Stimulated activated CD8-positive, alpha-beta memory T cell treated with anti-CD3 and anti-CD28 coated beads, Interleukin-2, amount 100 ng/mL, for 1 hour (primary cell): ENCODE measurements at places on chromosomes 2 and 18.

GRCh38 chr2:183991968-183992367 is 606.4 kb upstream of the ZNF804A start:
- DNase-seq = no peak

DNA sequence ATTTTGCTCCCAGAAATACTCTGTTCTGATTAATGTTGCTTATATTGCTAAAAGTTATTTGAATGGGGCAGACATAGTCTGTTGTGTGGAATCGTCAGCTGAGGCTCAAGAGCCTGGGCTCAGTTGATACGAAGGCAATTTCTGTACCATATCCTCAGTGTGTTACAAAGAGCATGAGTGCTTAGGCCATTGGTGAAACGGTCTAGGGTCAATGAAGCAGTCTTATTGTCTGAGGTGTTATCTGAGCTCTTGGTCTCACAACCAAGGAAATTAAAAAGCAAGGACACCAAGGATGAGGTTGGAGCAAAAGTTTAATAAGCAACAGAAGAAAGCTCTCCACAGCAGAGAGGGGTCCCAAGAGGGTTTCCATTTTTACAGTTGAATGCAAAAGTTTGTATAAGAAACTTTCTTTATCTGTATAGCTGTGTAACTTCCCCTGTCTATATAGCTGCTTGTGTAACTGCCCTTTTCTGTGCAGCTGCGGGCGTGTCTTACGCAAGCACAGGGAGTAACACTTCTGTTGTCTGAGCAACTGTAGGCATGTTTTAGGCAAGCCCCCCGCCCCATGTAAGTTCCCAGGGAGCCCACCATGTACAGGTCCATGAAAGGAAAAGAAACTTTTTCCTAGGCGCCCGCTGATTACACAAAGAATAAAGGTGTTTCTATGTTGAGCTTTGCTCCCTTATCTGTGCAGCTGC is 40.6 kb upstream of the DSC1 start:
- no peak for DNase-seq

DNA sequence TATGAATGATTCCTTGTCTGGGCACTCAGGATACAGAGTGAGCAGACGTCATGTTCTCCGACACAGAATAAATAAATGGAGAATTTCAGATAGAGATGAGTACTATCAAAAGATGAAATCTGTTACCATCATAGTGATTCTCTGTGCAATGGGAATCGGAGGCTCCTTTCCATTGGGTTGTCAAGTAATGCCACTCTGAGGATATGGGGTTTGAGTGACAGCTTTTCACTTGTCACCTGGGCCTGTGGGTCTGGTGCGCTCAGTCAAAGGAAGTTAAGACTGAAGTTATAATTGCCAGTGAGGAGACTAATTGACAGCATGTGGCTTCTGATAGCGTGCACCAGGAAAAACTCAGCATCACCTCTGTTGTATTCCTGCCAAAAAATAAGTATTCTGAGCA is 387.2 kb downstream of the SOX11 start:
- DNase-seq = no peak

DNA sequence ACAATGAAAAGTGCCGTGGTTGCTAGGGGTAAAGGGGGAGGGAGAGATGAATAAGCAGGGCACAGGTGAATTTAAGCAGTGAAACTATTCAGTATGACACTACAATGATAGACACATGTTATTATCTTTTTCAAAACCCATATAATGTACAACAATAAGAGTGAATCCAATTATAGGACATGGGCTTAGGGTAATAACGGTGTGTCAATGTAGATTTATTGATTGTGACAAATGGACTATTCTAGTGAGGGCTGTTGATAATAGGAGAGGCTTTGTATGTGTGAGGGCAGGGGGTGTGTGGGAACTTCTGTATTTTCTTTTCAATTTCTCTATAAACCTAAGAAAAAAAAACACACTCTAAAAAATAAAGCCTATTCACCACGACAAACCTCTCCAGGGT is 223.8 kb downstream of the RIT2 start:
- no peak for DNase-seq

DNA sequence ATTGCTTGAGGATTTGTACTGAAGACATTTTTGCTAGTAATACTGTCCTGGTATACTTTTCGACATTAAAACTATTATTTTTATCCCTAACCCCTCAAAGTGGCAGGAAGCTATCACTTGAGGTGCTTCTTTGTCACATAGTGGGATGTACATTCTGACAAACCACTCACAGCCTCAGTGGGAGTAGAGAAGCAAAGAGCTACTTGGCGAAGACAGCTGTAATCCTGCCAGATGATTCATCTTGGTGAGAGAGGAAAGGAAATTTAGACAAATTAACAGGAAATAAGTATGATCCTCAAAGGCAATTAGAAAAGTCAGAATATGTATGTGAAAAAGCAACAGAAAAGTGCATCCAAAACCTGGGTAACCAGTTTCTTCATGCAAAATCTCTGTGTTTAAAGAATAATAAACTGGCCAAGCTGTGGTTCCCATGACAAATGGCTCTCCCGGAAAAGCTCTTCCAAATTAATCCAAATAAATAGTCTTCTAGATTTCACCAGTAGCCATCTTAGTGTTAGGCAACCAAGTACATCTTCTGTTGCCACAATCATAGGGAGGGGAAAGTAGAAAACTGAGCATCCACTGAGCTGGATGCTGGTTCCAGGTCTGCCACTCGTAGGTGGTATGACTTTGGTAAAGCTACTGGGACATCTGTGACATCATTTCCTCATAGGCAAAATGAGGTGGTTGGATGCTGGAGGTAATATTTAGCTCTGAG is 308.0 kb upstream of the LYPD1 start:
- no peak for DNase-seq

GRCh38 chr2:60316381-60317033 is 236.9 kb downstream of the BCL11A start:
- DNase-seq = no peak

- no peak for DNase-seq
Measured at GRCh38 chr2:180258041-180258537, 251.0 kb upstream of the CWC22 start.

DNA sequence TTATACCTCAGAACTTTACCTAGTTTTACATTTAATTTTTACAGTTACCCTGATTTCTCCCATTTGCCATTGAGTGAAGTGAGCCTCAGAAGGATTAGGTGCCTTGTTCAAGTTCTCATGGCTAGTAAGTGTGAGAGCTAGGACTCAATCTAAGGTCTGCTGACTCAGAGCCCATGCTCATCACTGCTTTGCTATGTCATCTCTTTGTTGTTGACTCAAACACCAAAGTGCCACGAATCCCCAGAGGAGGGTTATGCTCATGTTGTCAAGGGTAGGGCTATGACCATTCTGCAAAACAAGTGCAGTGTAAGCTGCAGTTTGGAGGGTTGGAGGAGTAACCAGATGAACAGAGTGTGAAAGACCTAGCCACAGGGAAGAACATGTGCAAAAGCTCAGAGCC is 185.4 kb upstream of the SKOR2 start:
- DNase-seq = no peak

DNA sequence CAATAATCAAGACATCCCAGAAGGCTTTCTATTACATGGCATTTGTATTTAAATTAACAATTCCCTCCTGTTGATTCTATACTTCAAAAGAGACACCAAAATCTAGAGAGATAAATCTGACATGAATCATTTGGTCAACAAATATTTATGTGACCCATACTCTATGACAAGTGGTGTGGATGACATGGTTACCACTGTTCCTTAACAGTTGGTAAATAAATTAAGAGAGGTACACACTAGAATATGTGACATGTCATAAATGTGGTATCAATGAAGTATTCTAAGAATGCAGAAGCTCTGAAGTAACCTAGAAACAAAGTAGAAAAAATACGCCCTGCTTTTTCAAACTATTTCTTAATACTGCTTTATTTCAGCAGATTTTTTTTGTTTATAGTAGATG is 255.4 kb downstream of the EXOC6B start:
- no peak for DNase-seq

DNA sequence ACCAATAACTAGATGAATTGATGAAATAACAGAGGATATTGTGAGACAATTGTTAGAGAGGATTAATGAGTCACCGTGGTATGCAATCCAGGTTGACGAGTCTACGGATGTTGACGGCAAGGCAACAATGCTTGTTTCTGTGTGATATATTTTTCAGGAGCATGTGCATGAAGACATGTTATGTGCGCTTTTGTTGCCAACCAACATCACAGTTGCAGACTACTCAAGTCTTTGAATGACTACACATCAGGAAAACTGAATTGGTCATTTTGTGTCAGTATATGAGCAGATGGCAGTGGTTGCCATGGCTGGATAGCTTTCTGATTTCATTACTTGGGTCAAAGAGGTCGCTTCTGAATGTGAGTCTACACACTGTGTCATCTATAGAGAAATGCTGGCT is 96.8 kb upstream of the CRACDL start:
- DNase-seq = no peak

DNA sequence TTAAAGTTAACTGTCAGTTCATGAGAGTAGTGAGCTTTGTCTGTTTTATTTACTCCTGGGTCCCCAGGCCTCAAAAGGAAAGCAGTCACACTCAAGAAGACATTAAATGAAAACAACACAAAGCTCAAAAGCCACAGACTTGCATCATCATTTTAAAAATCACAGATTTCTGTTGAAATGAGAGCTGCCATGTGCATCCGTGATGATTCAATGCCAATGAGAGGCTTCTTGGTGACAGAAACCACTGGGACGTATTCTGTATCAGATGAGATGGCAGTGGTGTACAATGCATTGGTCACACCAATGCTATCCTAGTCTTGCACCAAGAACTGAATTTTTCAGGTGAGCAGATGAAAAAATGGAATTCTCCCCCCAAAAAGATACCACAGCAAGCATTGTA is 204.8 kb downstream of the ANAPC1 start:
- DNase-seq = no peak

GRCh38 chr18:46433121-46433826 is 223.7 kb downstream of the LOXHD1 start:
- DNase-seq = no peak

GRCh38 chr2:60998628-60999545 is 18.6 kb upstream of the PEX13 start:
- DNase-seq = no peak

DNA sequence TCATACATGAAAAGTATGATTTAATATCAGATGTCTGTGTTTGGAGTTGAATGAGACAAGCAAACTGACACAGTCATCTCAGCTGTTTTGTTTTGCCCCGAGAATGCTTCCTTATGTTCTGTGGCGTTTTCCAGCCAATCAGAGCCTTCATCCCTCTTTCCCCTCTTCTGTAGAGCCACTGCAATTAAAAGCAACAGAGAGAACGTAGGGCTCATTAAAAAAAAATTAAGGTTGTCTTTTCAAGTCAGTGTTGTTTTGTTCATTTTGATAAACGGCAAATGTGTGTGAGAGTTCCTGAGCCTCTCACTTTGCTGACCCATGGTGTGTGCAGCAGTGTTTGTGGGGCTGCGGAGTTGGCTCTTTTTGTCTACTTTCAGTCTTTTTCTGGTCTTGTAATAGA is 216.0 kb downstream of the FHOD3 start:
- no peak for DNase-seq

DNA sequence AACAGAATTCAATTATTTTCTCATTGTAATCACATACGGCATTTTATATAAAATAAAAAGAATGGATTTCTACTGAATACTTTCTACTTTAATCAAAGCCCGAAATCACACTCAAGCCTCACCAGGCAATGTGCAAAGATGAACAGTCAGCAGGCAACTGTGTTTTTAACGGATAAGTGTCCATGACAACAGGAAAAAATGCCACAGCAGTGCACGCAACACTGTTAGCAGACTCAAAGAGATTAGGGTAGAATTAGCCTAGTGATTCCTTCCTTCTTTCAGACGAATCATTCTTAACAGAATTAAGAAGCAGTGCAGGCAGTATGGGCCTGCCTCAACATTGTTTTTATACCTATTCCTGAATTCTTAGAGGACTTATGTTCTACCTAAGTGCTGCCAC is 135.6 kb downstream of the CDH2 start:
- DNase-seq = no peak

DNA sequence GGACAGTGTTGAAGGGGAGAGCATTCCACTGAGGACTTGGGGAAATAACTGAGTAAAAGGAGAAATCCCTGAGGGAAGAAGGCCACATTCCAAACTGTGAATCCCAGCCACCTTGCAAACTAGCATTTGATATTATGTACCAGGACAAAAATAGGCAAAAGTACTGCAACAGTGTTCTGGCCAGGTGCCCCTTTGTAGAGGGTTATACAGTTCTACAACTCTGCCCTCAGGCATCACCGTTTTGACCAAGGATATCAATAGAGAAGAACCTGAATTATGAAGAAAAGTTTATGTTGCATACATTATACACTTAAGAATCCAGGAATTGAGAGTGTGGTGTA is 20.6 kb upstream of the CAVIN2 start:
- no peak for DNase-seq

DNA sequence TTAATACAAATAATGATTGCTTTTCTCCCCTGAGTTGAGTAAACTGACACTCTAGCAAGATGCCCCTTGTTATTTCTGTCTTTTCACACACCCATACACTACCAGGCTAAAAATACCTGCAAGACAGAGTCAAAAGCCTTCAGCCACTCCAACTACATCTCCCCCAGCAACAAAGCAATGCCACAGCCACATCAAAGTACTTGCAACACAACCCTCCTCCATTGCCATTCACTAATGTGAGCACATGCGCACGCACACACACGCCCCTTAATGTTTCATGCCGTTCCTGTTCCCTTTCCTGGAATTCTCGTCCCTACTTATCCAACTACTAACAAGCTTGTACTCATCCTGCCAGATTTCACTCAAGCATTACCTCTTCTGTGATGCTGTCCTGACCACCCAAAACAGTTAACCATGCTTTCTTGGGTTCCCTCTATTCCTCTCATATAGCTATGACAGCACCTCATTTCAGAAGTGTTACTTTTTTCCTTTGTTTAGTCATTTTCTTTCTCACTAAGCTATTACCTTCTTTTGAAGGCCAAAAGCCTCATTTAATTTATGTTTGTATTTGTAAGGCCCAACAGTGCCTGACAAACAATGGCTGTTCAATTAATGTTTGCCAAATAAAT is 29.6 kb downstream of the SLC25A12 start:
- DNase-seq = no peak

DNA sequence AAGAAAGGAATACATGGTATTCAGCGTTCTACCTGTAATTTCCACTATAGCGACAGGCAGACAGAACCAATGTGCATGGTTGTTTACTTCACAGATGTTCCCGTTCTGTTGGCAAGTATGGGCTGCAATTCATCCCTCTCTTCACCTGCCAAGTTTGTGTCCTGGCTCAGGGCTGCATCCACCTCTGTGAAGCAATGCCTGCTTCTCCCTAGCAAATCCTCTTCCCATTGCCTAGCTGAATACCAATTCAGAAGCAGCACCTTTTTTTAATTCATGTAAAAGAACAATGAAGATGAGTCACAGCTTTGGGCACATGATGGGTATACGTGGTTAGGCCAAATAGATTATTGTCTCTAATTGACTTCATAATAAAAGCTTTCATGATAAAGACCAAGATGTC is 54.7 kb upstream of the LRATD1 start:
- DNase-seq = no peak
